ENCODE measurements at places on chromosomes 5 and 9.

- no peaks in the 10 kb centered on the region for H3K27me3 ChIP-seq
- H3K4me3 ChIP-seq, result no peak overlapping the region
- no peaks in the 10 kb centered on the region for H3K4me1 ChIP-seq
Observed at GRCh38 chr5:1961304-1961946, 78.7 kb upstream of the IRX4 start.

DNA sequence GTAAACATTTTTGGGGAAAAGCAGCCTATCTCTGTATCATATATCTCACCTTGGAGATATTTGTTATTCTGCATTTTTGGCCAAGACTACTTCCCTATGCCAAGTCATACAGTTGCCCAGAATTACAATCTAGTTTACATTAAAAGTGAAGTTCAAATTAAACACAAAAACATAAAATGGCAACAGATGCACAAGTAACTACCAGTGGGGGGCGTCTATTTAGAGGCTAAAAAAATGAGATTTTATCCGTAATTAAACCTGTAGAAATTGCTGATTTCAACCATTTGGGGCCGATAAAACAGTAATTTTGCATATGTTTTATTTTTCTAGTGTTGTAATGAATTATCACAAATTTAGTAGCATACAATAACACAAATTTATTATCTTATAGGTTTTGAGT is 787.1 kb upstream of the CHD1 start:
- no peak overlapping the region for H3K27ac ChIP-seq
- H3K4me3 ChIP-seq, result no peak overlapping the region
- H3K27me3 ChIP-seq, result no peaks in the 10 kb centered on the region
- no peak for DNase-seq
- no peaks in the 10 kb centered on the region for H3K4me1 ChIP-seq

- no peak overlapping the region for H3K4me3 ChIP-seq
- peaks cover 17% of the 10 kb centered on the region for H3K4me1 ChIP-seq
- peak overlapping the region; percentile 57 for H3K27ac ChIP-seq
- H3K36me3 ChIP-seq, result no peaks in the 10 kb centered on the region
- DNase-seq, result peak; percentile 82
Observed at GRCh38 chr5:54990841-54991258, 5.5 kb upstream of the ESM1 start.

DNA sequence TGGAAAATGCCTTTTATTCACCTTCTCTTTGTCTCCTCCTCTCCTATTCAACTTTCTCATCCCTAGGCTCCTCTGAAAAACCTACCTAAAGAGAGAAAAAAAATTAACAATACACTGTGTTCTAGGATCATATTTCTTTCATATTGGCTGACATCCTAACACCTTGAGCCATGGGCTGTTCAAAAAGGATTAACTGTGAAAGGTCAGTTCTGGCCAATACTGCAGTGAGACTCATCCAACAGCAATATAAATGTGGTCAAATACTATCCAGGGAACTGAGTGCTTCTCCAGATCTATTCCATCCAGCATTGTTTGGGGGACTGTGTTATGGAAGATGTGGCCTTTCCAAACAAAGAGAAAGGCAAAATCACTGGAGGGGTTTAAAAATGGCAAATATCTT is 131.1 kb upstream of the MOCS2 start:
- no peak for DNase-seq
- peaks cover 14% of the 10 kb centered on the region for H3K4me1 ChIP-seq
- H3K36me3 ChIP-seq, result no peaks in the 10 kb centered on the region
- H3K27me3 ChIP-seq, result no peaks in the 10 kb centered on the region

DNA sequence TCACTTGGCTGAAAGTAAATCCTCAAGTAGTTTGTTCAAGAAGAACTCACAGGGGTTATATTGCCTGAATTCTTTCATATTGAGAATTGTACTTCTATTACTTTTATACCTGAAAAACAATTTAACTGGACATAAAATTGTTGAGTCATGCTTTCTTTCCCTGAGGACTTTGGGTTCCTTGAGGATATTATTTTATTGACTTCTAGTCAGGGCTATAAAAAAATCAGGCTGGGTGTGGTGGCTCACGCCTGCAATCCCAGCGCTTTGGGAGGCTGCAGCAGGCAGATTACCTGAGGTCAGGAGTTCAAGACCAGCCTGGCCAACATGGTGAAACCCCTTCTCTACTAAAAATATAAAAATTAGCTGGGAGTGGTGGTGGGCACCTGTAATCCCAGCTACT is 17.9 kb upstream of the CDC42SE2 start:
- H3K27me3 ChIP-seq, result no peaks in the 10 kb centered on the region
- no peak overlapping the region for H3K27ac ChIP-seq
- H3K4me1 ChIP-seq, result peaks cover 10% of the 10 kb centered on the region
- no peak overlapping the region for H3K4me3 ChIP-seq
- DNase-seq, result no peak
- no peaks in the 10 kb centered on the region for H3K36me3 ChIP-seq

GRCh38 chr9:1050125-1050895 is at the start of gene DMRT2:
DMRT2 (plus strand) TSS chr9:1050357; CDS start chr9:1051614, 1,257 bp downstream.
- no peak within 1 kb of the TSS for H3K27ac ChIP-seq
- no peaks in the 10 kb centered on the region for H3K27me3 ChIP-seq

DNA sequence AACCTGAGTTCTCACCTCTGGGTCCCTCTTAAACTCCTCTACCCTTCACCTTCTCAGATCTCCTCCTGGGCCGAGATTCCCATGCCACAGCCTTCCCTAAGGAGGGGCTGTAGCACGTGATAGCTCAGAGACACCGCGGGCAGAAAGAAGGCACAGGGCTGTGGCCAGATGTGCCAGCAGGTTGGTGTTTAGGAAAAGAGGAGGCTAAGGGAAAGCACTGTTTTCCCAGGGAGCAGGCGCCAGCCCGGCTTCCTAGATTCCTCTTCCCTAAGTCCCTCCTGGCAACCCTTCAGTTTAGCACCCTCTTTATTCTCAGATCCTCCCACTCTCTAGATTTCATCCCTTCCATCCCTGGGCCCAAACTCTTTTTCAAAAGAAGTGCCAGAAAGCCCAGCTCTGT is 59.4 kb upstream of the CCNG1 start:
- no peak overlapping the region for H3K27ac ChIP-seq
- no peaks in the 10 kb centered on the region for H3K27me3 ChIP-seq
- DNase-seq, result no peak
- no peaks in the 10 kb centered on the region for H3K36me3 ChIP-seq
- no peak overlapping the region for H3K4me3 ChIP-seq

DNA sequence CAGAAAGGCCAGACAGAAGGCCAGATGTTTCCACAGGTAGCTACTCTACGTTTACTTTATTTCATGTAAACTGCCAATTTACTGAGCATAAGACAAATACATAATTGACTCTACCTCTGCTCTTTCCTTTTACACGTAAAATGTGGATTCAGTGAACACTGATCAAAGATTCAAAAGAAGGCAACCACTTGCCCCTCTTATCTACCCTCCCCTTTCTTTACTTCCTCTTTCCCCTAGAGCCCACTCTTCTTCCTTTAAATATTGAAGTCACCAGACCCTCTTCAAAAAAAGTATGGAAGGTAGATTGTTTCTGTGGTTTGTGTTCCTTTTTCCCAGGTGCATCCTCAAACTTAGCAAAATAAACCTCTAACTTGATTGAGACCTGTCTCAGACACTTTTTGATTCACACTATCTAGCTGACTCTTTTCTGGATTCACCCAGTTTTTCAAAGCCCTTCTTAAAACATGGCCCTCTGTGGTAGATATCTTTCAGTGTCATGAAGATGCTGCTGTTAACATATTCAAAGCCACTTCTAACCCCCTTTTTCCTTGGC is 6.7 kb downstream of the FAM114A2 start:
- H3K4me1 ChIP-seq, result no peaks in the 10 kb centered on the region
- no peaks in the 10 kb centered on the region for H3K27me3 ChIP-seq
- peaks cover 25% of the 10 kb centered on the region for H3K36me3 ChIP-seq

DNA sequence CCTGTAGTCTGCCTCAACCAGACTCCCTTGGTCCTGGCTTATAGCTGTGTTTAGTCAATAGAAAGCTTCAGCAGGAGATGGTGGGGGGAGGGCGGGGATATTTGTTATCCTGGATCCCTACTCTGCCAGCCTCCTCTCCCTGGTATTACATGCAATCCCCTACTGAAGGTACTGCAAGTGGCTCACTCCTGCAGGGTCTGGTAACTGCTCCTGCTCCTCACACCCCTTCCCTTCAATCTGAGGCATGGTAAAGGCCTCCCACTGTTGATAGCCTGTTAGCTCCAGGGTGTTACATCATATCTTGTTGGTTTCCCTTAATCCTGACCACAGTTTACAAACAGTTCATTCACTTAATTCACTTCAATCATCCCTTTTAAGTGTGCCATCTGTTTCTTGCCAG is 137.5 kb downstream of the AP3B1 start:
- no peak overlapping the region for H3K4me3 ChIP-seq
- DNase-seq, result no peak
- no peak overlapping the region for H3K27ac ChIP-seq

Data from osteoblast (primary cell).